Breast epithelium (tissue), 4 donors: ENCODE measurements at places on chromosomes 13 and 19. TPM values are rescaled to one million over a fixed set of nuclear protein-coding genes. Genes with fewer than 3 reads are reported as not detected.

GRCh38 chr13:111645198-111645597, 324.8 kb downstream of the TEX29 start:
- H3K4me1 ChIP-seq, result no peaks in the 10 kb centered on the region
- no peaks in the 10 kb centered on the region for H3K36me3 ChIP-seq
- no peak for DNase-seq
- no peak overlapping the region for H3K4me3 ChIP-seq

GRCh38 chr19:13827656-13828055, 32.4 kb downstream of the ZSWIM4 start:
- H3K27me3 ChIP-seq, result no peaks in the 10 kb centered on the region
- no peaks in the 10 kb centered on the region for H3K36me3 ChIP-seq
- DNase-seq, result no peak
- H3K27ac ChIP-seq, result no peak overlapping the region

- no peaks in the 10 kb centered on the region for H3K36me3 ChIP-seq
- H3K4me1 ChIP-seq, result no peaks in the 10 kb centered on the region
- peak overlapping the region; percentile 32 for H3K4me3 ChIP-seq
- H3K27ac ChIP-seq, result no peak overlapping the region
These were observed 64.4 kb upstream of the TM9SF2 start for GRCh38 chr13:99436686-99437416.

Gene CYP2A7
- total RNA-seq, result not detected

- no peaks in the 10 kb centered on the region for H3K4me1 ChIP-seq
- H3K36me3 ChIP-seq, result no peaks in the 10 kb centered on the region
- H3K4me3 ChIP-seq, result no peak overlapping the region
- no peaks in the 10 kb centered on the region for H3K27me3 ChIP-seq
These were observed 79.7 kb downstream of the EFNB2 start for GRCh38 chr13:106455777-106456176.

GRCh38 chr19:18477042-18477779, 39.3 kb upstream of the ISYNA1 start:
- no peak overlapping the region for H3K4me3 ChIP-seq
- no peaks in the 10 kb centered on the region for H3K36me3 ChIP-seq
- H3K27ac ChIP-seq, result peak overlapping the region; percentile 98
- H3K4me1 ChIP-seq, result peaks cover 21% of the 10 kb centered on the region
- H3K27me3 ChIP-seq, result no peaks in the 10 kb centered on the region
